ENCODE measurements at places on chromosomes 1 and 21.

- DNase-seq = no peak
These were observed 22.5 kb downstream of the SESN2 start for GRCh38 chr1:28281608-28282425.

DNA sequence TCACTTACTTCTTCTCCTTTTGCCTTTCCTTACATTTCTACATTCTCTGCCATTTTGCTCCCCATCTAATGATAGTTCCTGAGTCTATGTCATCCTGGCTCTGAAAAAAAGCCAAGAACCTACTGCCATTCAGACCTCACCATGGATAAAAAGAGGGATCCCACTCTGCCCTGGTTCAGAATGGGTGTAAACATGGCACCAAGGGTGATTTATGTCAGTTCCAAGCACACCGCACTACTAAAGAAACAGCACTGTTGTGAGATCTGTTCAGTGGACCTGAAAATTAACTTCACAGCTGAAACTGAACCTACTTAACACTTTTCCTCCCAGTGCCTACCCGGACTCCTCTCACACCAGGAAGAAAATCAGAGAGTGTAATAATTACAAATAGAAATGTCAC is 72.3 kb upstream of the NTPCR start:
- DNase-seq = no peak

DNA sequence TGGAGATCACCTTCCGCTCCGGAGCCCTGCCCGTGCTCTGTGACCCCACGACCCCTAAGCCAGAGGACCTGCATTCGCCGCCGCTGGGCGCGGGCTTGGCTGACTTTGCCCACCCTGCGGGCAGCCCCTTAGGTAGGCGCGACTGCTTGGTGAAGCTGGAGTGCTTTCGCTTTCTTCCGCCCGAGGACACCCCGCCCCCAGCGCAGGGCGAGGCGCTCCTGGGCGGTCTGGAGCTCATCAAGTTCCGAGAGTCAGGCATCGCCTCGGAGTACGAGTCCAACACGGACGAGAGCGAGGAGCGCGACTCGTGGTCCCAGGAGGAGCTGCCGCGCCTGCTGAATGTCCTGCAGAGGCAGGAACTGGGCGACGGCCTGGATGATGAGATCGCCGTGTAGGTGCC is 9.6 kb downstream of the SPATA46 start:
- DNase-seq = peak; percentile 55

DNA sequence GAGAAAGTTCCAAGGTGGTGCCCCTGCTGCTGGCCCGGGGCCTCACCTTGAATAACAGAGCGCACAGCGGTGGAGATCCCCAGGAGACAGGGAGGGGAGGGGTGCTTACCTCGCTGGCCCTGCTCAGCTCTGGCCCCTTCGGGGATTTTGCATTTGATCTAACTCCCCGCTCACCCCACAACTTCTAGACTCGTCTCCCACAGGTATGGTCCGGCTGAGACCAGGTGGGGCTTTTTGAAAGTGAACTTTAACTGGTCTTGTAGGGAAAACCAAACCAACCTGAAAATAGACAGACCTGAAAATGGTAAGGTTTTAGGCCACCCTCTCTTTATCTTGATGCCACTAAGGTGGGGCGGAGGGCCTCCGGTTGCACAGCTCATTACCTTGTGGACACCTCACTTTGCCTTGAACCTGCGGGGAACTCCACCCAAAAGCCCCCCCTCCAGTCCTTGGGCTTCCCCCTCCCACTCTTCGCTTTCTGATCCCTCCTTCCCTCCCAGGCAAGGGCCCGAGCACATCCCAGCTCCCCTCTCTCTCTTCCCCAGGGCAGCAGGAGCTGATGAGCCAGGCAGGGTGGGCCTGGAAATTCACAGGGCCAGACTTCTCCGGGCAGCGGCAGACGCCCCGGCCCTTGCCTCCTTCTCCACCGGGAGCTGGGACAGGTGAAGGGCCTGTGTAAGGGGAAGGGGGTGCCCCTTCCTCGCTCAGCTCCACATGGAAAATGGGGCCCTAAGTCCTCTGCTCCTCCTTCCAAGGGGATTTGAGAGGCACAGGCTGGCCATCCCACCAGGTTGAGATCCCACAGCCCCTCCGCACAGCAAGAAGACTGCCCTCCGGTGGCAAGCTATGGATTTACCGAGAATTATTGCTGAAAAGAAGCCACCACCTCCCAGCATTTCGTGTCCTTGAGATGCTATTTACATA is 16.1 kb downstream of the TNFRSF8 start:
- no peak for DNase-seq

GRCh38 chr1:244006381-244006901 is 44.6 kb upstream of the ZBTB18 start:
- no peak for DNase-seq

- no peak for DNase-seq
These were observed 62.3 kb downstream of the CCDC185 start for GRCh38 chr1:223455470-223455869.

DNA sequence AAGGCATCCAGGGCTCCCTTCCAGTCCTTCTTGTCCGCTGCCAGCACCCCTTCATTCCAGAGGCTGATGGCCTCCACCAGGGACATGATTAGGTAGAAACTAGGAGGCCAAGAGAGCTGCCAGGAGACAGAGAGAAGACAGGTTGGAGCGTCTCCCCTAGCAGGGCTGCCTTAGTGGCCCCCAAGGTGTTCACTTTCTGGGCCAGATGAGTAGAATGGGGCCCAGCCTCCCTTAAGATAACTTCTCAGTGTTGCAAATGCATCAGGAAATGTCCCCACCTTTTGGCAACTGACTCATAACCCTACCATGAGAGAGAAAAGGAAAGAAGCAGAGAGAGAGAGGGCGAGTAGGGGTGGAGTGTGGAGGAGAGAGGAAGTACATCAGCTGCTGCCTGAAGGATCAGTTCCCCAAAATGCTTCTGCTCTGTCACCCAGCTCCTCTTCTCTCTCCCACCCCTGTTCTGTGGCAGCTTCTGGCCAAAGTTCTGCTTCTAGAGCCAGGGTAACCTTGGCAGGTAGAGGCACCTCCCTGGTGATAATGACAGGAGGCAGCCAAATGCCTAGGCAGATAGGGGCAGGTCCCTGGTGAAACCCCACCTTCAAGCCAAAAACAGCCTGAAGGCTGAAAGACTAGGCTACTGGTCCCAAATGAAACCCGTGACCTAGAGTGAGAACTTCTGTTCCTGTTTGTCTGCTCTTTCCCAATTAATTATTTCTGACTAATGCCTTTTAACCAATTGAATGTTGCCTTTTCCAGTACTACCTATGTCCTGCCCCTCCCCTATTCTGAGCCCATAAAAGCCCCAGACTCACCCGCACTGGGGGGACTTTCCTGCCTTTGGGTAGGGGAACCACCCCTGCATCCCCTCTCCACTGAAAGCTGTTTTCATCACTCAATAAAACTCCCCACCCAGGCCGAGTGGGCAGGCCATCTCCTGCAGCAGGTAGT is at the start of gene NCF2:
TSS of gene NCF2 (minus strand) at position 216 of the 948 bp plus-strand sequence. CDS start at position 86, 130 bp downstream.
- DNase-seq = peak; percentile 68

DNA sequence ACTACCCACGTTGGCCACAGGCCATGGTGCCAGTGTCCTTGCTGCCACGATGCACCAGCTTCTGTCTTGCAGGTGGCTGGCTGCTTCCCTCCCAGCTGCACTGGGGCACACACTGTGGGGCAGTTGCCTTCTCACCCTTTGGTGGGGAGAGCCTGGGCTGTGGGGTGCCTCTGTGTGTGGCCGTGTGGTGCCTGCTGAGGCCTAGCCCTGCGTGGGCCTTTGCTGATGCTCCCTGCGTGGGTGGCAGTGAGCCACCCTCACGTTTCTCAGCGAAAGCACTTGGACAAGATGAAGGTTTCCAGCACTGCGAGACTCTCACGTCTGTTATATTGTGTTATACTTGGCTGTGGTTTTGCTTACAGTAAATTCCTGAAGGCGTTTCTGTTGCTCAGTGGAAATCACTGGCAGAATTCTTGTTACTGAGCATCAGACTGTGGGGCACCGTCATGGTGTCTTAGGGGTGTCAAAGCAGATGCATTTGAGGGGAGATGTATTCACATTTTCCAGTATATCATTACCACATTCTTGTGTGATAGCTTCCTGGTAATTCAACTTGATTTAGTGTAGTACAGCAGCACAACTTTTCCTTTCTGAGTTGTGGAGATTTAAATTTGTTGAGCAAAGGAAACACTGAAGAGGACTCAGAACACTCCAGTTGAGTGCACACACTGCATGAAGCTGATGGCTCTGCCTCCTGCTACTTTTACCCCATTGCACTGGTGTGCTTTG is 124.7 kb downstream of the PCBP3 start:
- peak; percentile 54 for DNase-seq

- no peak for DNase-seq
These were observed 290.7 kb downstream of the TM2D1 start for GRCh38 chr1:61434276-61434675.

GRCh38 chr1:213374369-213374768 is 323.3 kb downstream of the RPS6KC1 start:
- DNase-seq = peak; percentile 88

DNA sequence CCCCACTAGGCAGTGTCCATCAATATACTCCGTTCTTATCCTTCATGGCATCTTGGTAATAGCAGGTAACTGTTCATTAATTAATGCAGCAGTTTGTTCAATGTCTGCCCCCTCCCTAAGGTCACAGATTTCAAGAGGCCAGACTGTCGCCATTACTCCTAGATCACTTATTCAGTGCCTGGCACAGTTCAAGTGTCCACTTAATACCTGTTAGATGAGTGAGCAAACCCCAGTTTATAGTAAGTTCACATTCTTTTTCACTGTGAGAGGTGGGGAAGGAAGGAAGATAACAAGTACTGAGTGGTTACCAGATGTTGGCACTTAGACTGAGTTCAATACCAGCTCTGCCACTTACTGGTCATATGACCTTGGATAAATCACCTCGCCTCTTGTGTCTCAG is 36.4 kb downstream of the OPRD1 start:
- no peak for DNase-seq

- DNase-seq = peak; percentile 91
These were observed at the start of gene KCNK1 for GRCh38 chr1:233613252-233614172. TSS of gene KCNK1 (plus strand) at chr1:233614106. CDS start at chr1:233614172, 66 bp downstream.

DNA sequence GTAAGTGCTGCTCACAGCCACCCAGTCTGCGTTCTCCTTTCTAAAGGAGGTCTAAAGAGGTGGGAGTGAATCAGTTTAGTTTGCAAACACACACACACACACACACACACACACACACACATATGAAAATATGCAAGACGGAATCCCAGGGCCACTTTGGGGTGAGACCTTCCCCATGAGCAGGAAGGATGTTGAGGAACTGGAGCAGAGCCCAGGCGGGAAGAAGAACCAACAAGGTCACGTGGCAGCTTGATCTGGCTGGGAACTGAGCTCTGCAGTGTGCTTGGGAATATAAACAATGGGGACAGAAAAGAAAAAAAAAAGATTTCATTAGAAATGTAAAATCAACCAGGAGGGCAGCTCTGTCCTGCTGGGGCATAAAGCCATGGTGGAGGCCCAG is 32.6 kb downstream of the OR2G3 start:
- DNase-seq = no peak

GRCh38 chr1:111734426-111734825 is 4.8 kb downstream of the INKA2 start:
- no peak for DNase-seq

DNA sequence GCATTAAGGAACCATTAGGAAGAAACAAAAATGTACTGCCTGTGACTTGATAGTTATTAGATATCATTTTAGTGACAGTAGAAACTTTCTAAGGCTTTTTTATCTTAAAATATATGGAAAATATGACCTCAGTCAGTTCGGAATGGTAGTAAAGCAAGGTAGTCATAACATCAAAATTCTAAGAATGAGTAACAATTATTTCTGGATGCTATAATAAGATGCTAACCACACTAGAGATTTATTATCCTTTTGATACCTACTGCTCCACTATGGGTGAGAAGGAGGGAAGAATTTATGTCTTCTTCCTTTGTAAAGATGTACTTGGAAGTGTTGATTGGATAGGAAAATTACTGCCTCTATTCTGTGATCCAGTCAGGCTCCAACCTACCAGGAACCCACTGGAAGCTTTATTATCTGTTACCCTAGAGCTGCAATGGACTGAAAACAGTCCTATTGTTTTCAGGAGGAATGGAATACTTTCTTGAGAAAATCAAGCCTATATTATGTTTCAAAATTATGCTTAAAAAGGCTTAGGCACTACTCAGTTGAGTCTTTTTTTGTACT is 8.8 kb downstream of the FMN2 start:
- DNase-seq = no peak

- no peak for DNase-seq
These were observed 7.0 kb upstream of the MAST2 start for GRCh38 chr1:45796381-45796780.

- no peak for DNase-seq
These were observed 12.2 kb upstream of the CD34 start for GRCh38 chr1:207923121-207923520.

- DNase-seq = no peak
These were observed 76.6 kb upstream of the VAV3 start for GRCh38 chr1:108041360-108042142.

- no peak for DNase-seq
These were observed 104.1 kb downstream of the SIK1 start for GRCh38 chr21:43322805-43323204.

GRCh38 chr1:231554969-231555368 is 26.5 kb downstream of the TSNAX start:
- DNase-seq = no peak

GRCh38 chr1:238279694-238280380 is 389.1 kb upstream of the ZP4 start:
- DNase-seq = no peak

DNA sequence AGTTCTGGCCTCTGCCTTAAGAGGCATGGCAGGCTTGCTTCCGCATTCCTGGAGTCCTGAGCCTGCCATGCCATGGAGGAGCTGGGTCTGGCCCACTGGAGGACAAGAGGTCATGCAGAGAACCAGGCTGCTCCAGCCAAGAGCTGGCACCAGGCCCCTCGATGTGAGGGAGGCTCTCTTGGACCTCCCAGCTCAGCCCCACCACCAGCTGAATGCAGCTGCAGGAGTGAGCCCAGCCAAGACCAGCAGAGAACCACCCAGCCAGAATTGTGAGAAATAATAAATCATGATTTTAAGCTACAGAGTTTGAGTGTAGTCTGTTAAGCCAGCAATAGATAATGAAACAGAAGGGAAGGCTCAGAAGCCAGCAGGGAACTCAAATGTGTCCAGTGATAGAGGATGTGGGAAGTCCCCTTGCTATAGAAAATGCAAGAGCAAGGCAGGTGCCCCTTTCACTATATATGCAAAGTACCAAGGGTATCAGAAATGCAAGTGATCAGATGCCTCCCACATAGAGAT is 118.4 kb downstream of the HIVEP3 start:
- DNase-seq = no peak

DNA sequence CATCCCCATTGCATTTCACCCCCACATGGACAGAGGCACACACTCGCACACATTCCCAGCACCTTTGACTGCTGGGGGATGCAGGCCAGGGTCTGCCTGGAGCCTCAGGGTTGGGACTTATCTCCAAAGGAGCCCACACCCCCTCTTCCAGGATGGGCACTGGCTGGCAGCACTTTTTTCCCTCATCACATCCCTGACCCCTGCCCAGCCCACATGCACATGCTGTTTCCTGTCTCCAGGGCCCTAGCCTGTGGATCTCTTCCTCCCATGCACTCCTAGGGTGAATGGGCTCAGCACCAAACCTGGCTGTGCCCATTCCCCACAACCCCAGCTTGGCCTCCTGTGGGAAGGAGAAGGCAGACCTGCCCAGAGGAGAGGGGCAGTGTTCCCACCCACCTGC is 59.3 kb downstream of the STUM start:
- DNase-seq = peak; percentile 42

- no peak for DNase-seq
These were observed 216.4 kb downstream of the LTN1 start for GRCh38 chr21:28776251-28776650.

Measured in aorta (tissue), 5 donors.